Lower lobe of right lung (tissue), 2 donors: ENCODE measurements at places on chromosomes 5 and 9. TPM values are rescaled to one million over a fixed set of nuclear protein-coding genes. Genes with fewer than 3 reads are reported as not detected.
A peak's percentile ranks its signal among the peaks of the same experiment; 100 is the strongest.

EXOC3 gene
- 58.9 TPM for total RNA-seq

FOXI1 gene
- not detected for total RNA-seq

DNA sequence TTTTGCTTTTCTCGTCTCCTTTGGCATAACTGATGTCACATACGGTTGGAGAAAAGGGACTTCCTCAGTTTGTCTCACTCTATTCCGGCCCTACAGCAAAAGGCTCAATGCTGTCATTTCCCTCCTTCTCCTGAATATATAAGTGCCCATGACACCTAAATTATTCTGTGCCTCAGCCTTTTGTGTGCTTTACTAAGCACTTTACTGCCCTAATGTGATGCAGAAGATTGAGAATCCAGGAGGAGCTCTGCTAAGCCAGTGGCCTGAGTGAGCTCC is 7.6 kb downstream of the CD180 start:
- no peaks in the 10 kb centered on the region for H3K27me3 ChIP-seq
- no peak overlapping the region for H3K27ac ChIP-seq
- H3K4me1 ChIP-seq = peaks cover 28% of the 10 kb centered on the region
- DNase-seq = no peak
- no peaks in the 10 kb centered on the region for H3K36me3 ChIP-seq

DND1 gene
- 1.2 TPM for total RNA-seq

F2RL1 gene
- 5.9 TPM for total RNA-seq

CTXN3 gene
- total RNA-seq = not detected

ACTL7B gene
- not detected for total RNA-seq

- peaks cover 48% of the 10 kb centered on the region for H3K36me3 ChIP-seq
- peak overlapping the region; percentile 78 for H3K27ac ChIP-seq
- H3K27me3 ChIP-seq = no peaks in the 10 kb centered on the region
Measured at GRCh38 chr9:126391713-126392661, 65.4 kb downstream of the MVB12B start.

DEPDC1B gene
- total RNA-seq = 0.30 TPM

- H3K4me1 ChIP-seq = no peaks in the 10 kb centered on the region
- H3K36me3 ChIP-seq = no peaks in the 10 kb centered on the region
- no peak overlapping the region for H3K27ac ChIP-seq
- no peak for DNase-seq
- H3K27me3 ChIP-seq = no peaks in the 10 kb centered on the region
- no peak overlapping the region for H3K4me3 ChIP-seq
Measured at GRCh38 chr5:180865981-180866695, 5.1 kb upstream of the ZFP62 start.

GRCh38 chr9:35814106-35814840 is 569 bp downstream of the HINT2 start:
- peak; percentile 81 for DNase-seq
- H3K4me1 ChIP-seq = peaks cover 32% of the 10 kb centered on the region
- H3K27me3 ChIP-seq = no peaks in the 10 kb centered on the region
- H3K4me3 ChIP-seq = peak overlapping the region; percentile 76
- peaks cover 9% of the 10 kb centered on the region for H3K36me3 ChIP-seq

PCDHB7 gene
- total RNA-seq = 1.9 TPM

- H3K27me3 ChIP-seq = no peaks in the 10 kb centered on the region
- peak; percentile 78 for DNase-seq
- H3K27ac ChIP-seq = peak overlapping the region; percentile 91
- H3K4me3 ChIP-seq = peak overlapping the region; percentile 12
- H3K4me1 ChIP-seq = peaks cover 97% of the 10 kb centered on the region
- H3K36me3 ChIP-seq = no peaks in the 10 kb centered on the region
Measured at GRCh38 chr9:131734165-131734610, 5.7 kb downstream of the RAPGEF1 start.

DNA sequence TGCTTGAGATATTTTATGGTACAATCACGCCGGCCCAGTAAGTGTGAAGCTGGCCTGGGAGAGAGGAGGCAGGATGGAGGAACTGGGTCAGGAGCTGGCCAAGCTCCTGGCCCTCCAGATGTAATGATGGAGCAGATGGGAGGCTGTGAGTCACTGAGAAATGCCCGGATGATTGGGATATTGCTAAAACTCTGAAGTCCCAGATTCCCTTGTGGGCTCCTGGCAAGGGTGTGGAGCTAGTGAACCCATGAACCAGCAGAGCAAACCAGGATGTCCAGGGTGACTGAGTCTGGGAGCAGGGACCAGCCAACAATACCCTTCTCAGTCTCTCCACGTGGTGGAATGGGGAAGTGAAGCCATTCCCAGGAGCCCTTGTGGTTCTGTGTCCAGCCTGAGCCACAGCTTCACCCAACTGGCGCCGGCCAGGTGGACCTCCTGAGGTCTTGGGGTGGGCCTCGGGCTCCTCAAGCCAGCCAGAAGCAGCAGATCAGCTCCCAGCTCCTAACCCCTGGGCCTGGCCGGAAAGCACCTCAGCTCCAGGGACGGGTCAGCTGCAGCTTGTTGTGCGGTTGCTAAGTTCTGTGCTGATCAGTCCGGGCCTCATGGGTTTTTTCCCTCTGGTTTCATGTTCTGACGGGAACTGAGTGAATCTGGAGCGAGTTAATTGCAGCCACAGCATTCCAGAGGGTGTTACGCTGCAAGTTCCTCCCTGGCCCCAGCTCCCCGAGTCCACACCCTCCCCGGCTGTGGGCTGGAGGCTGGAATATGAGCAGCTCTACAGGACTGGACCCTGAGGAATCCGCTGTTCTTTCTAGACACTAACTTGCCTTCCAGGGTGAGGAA is 37.6 kb downstream of the DUSP1 start:
- no peak overlapping the region for H3K4me3 ChIP-seq
- H3K36me3 ChIP-seq = no peaks in the 10 kb centered on the region
- H3K27me3 ChIP-seq = no peaks in the 10 kb centered on the region
